CD4-positive, alpha-beta T cell treated with Interferon gamma for 1 hour (primary cell): ENCODE measurements at places on chromosomes 1 and 21.

DNA sequence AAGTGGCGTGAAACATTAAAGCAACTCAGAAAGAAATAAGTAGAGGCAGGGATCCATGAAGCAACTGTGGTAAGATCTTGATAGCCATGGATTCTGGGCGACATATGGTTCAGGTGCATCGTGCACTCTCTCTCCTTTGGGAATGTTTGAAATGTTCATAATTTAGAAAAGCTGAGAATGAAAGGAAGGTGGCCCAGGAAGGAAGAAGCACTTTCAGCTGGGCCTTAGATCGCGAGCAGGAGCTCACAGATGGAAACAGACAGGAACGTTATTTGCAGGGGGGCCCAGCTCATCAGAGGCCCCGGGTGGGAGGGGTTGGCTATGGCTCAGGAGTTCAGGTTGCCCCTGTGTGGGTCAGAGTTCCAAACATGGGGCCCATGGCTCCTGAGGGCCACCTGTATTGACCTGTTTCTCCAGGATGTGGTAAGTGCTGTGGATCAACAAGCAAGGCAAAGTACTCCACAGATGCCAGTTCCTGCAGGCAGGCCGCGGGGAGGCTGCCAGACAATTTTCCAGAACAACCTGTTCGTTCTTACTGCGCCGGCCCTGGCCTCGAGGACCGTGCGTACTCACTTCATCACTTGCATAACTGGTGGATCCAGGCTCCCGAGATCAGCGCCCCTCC, 253.2 kb downstream of the TOMM20 start:
- no peak for DNase-seq

DNA sequence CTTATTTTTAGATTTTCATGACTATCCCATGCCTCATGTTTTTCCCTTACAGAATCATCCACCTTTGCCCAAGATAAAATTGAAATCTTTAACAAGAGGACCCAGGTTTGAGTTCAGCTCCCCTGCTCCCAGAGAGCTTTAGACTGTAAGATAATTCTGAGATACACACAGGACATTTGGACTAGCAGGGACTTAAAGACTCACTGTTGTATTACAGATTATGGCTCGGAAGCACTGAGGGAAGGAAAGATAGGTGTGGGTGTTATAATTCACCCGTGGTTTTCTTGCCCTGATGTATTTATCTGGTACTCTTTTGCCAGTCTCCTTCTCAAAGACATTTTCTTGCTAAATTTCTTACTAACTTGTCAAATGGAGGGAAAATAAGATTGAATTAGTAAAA, 149.7 kb downstream of the DHRS3 start:
- no peak for DNase-seq

- DNase-seq, result peak; percentile 70
These were observed 51.8 kb upstream of the TARDBP start for GRCh38 chr1:10960411-10961299.

GRCh38 chr1:9494936-9495758, 44.1 kb upstream of the SLC25A33 start:
- peak; percentile 48 for DNase-seq

GRCh38 chr1:209962856-209963255, 24.8 kb downstream of the SYT14 start:
- DNase-seq, result no peak

DNA sequence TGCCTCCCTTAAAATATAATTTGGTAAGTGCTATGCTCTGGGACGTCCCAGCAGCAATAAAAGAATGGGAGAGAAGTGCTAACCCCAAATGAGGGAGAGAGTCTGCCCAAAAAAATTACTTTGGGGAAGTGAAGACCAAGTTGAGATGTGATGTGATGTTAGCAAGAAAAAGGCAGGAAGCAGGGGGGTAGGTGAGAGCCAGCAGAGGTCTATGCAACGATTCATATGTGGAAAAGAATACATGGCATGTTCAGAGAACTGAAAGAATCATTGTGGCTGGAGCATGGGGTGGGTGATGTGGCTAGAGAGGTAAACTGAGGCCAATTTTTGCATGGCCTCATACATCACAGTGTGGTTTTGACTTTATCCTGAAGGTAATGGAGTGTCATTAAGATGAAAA, 5.6 kb upstream of the CTPS1 start:
- DNase-seq, result no peak

- DNase-seq, result no peak
These were observed 92.5 kb upstream of the C21orf91 start for GRCh38 chr21:17911628-17912027.

DNA sequence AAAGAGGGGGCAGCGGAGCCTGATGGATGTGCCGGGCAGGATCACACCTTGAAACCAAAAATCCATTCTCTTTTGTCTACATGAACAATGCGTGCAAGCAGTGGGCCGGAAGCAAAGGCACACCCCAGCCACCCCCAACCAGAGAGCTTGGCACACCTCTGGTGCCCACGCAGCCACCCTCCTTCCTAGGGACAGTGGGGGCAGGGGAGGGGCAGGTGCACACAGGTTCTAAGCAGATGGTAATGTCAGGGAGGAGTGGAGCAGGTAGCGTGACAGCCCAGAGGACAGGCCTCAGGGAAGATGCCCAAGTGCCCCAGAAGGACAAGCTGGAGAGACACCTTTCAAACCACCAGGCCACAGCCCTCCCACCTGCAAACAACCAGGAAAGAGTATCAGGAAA, 36.5 kb downstream of the SYF2 start:
- DNase-seq, result no peak

DNA sequence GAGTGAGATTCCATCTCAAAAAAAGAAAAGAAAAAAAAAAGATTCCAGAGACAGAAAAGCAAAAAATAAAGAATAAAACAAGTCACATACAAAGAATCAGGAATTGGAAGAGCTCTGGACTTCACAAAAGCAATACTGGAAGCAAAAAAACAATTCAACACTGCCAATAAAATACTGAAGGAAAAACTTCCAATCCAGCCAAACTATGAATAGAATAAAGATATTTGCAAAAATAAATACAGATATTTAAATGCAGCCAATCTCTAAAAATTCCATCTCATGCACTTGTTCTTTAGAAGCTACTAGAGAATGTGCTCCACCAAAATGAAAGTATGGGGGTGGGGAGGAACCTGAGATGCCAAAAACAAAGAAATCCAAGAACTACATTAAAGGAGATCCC, 29.4 kb upstream of the RBM34 start:
- DNase-seq, result no peak

- DNase-seq, result no peak
These were observed 103.3 kb downstream of the PAPPA2 start for GRCh38 chr1:176566004-176566975.

DNA sequence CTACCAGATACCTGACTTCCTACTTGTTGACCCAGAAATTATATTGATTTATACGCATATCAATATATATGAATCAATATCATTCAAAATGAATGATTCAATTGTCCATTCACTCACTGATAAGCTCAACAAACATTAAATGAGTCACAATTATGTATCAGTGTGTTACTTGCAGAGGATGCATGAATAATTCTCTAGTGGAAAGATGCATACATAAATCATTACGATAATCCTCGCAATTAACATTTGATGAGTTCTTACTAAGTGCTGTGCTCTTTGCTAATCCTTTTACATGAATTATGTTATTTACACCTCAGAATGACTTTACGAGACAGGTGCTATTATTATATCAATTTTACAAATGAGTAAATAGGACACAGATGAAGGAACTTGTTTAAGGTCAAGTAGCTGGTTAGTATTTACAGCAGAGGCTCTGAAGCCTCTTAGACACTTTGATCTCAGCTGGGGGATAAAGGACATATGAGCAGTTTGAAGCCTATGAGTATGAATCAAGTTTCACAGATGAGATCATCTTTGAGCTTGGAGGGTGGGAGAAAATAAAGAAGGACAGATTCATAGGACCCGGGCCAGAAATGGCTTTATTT, 112.8 kb upstream of the ADAMTS5 start:
- DNase-seq, result no peak

- DNase-seq, result no peak
These were observed 801.7 kb upstream of the BRINP3 start for GRCh38 chr1:191279266-191279800.

DNA sequence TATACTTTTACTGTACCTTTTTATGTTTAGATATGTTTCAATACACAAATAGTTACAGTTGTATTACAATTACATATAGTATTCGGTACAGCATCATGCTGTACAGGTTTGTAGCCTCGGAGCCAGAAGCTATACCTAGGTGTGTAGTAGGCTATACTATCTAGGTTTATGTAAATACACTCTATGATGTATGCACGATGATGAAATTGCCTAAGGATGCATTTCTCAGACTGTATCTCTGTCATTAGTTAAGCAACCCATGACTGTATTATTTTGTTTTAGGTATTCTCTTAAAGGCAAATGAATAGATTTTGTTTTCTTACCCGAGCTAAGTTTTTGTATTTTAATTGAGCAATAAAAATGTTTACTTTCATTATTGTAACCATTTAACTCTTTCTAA, 56.4 kb downstream of the SPATA17 start:
- no peak for DNase-seq

DNA sequence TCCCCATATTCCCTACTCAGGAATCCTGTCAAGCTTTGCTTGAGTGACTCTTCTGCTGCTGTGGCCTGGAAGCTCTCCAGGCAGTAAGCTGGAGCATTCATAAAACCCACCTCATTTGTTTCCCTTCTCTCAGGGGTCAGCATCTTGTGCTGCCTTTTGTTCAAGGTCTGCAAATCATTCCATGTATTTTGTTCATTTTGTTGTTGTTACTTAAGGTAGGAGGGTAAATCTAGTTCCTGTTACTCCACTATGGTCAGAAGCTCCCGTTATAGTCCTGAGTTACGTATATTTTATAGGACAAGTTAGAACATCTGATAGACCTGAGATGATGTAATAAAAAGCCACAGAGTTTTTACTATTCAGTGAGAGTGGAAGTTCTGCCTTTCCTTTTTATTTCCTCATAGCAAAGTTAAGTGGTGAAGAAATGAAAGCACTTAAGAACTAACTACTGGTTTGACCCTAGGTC, 9.9 kb downstream of the SYNJ1 start:
- DNase-seq, result no peak
